ENCODE measurements at places on chromosomes 4 and X. TPM values are rescaled to one million over a fixed set of nuclear protein-coding genes. Genes with fewer than 3 reads are reported as not detected.

ENPEP gene
- 3.9 TPM for total RNA-seq

CENPVL1 gene
- total RNA-seq = not detected

RADX gene
- total RNA-seq = 14.9 TPM

ZNF732 gene
- total RNA-seq = 0.44 TPM

SLC49A3 gene
- 8.9 TPM for total RNA-seq

NEUROG2 gene
- not detected for total RNA-seq

CLTRN gene
- 2.2 TPM for total RNA-seq

NWD2 gene
- total RNA-seq = 0.36 TPM

POLN gene
- total RNA-seq = 3.1 TPM

SMIM31 gene
- 4.6 TPM for total RNA-seq

ATP7A gene
- total RNA-seq = 27.1 TPM

CT83 gene
- total RNA-seq = not detected

TLR3 gene
- total RNA-seq = 28.6 TPM

NHS gene
- total RNA-seq = 17.4 TPM

MAGEB16 gene
- not detected for total RNA-seq

COX7B2 gene
- total RNA-seq = not detected

ZNF157 gene
- total RNA-seq = 0.26 TPM

ADH1A gene
- total RNA-seq = not detected

FAT1 gene
- 185 TPM for total RNA-seq

MTNR1A gene
- total RNA-seq = not detected

SMIM10 gene
- total RNA-seq = 8.4 TPM

GPC3 gene
- total RNA-seq = 4.9 TPM

TDO2 gene
- 1.0 TPM for total RNA-seq

XAGE1B gene
- total RNA-seq = not detected

USP17L24 gene
- total RNA-seq = not detected

DMRTC1B gene
- total RNA-seq = 1.1 TPM

SOWAHB gene
- 14.3 TPM for total RNA-seq

TRIM75 gene
- not detected for total RNA-seq

SH3TC1 gene
- total RNA-seq = 87.0 TPM

INTS6L gene
- 19.8 TPM for total RNA-seq

RAB33A gene
- 1.9 TPM for total RNA-seq

MAOA gene
- 241 TPM for total RNA-seq

PI4K2B gene
- total RNA-seq = 12.5 TPM
